ENCODE measurements at places on chromosomes 11 and 22. TPM values are rescaled to one million over a fixed set of nuclear protein-coding genes. Genes with fewer than 3 reads are reported as not detected.
A peak's percentile ranks its signal among the peaks of the same experiment; 100 is the strongest.

The TMEM191B gene
- 1.7 TPM for total RNA-seq

The ARHGAP20 gene
- 0.62 TPM for total RNA-seq

The ELMOD1 gene
- not detected for total RNA-seq

GRCh38 chr11:75474240-75474639, 41.2 kb upstream of the KLHL35 start:
- H3K27me3 ChIP-seq = no peaks in the 10 kb centered on the region
- no peak overlapping the region for H3K4me3 ChIP-seq
- H3K36me3 ChIP-seq = no peaks in the 10 kb centered on the region
- peaks cover 22% of the 10 kb centered on the region for H3K4me1 ChIP-seq

DNA sequence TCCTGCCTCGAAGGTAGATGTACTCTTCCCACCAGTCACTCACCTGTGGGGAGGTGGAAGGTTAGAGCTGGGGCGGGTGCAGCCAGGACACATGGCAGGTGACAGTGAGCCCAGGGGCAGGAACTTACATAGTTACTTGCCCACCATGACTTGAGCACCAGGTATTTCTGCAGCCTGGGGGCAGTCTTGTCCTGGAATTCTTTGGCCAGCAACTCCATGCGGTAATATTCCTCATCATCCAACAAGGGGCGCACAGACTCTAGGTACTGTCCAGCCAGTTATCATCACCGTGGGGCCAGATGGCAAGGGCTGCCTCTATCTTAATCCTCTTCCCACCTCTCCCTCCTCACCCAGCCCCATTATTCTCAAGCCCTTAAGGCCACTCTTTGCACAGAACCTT, 2.2 kb downstream of the CPT1B start:
- H3K27ac ChIP-seq = no peak overlapping the region
- no peaks in the 10 kb centered on the region for H3K27me3 ChIP-seq
- no peak overlapping the region for H3K4me3 ChIP-seq
- H3K4me1 ChIP-seq = peaks cover 5% of the 10 kb centered on the region

GRCh38 chr11:115282923-115283322, 221.3 kb downstream of the CADM1 start:
- peaks cover 17% of the 10 kb centered on the region for H3K4me1 ChIP-seq
- no peak overlapping the region for H3K4me3 ChIP-seq
- no peak for DNase-seq
- H3K27ac ChIP-seq = no peak overlapping the region
- H3K36me3 ChIP-seq = no peaks in the 10 kb centered on the region
- no peaks in the 10 kb centered on the region for H3K27me3 ChIP-seq

- H3K4me1 ChIP-seq = peaks cover 22% of the 10 kb centered on the region
- H3K27ac ChIP-seq = no peak overlapping the region
Measured at GRCh38 chr11:13289081-13289480, 11.5 kb downstream of the BMAL1 start.

DNA sequence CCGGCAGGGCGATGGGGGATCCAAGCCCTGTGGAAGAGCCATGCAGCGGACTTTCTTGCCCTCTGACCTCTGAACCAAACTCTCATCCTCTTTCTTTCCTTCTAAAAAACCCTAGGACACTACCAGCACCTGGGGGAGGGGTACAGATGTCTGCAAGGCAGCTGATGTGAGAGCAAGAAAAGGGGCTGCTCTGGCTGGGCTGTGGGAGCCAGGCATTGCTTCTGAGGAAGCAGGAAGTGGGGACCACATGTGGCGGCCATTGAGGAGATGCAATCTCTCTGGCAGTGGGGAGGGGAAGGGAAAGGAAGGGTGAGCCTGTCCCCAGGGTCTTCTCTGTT, 36.0 kb downstream of the FAM83F start:
- H3K36me3 ChIP-seq = no peaks in the 10 kb centered on the region
- H3K27me3 ChIP-seq = peaks cover 14% of the 10 kb centered on the region
- peaks cover 6% of the 10 kb centered on the region for H3K4me1 ChIP-seq
- DNase-seq = no peak
- H3K27ac ChIP-seq = no peak overlapping the region

GRCh38 chr11:92048415-92048814, 176.2 kb upstream of the FAT3 start:
- H3K4me3 ChIP-seq = no peak overlapping the region
- H3K36me3 ChIP-seq = no peaks in the 10 kb centered on the region
- no peaks in the 10 kb centered on the region for H3K4me1 ChIP-seq

DNA sequence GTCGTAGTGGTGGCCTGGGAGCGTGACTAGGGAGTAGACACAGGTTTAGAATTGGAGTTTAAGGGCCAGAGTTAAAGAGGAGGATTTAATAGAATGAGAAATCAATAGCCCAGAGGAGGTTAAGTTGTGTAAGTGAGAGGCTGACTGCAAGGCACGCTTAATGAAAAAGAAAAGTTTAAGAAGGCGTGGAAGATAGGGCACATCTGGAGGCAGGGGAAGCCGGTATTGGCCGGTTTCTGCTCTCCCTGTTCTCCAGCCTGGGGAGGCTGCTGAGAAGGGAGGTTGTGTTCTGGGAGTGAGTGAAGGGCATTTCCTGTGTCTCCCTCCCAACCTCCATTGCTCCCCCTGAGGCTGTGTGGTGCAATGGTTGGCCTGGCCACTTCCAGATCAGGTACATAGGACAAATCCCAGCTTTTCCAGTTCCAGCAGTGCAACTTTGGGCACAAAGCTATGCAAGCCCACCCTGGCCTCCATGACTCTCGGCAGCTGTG, 6.3 kb downstream of the GRIK4 start:
- peaks cover 3% of the 10 kb centered on the region for H3K27me3 ChIP-seq
- H3K4me1 ChIP-seq = peaks cover 16% of the 10 kb centered on the region
- DNase-seq = peak; percentile 35

DNA sequence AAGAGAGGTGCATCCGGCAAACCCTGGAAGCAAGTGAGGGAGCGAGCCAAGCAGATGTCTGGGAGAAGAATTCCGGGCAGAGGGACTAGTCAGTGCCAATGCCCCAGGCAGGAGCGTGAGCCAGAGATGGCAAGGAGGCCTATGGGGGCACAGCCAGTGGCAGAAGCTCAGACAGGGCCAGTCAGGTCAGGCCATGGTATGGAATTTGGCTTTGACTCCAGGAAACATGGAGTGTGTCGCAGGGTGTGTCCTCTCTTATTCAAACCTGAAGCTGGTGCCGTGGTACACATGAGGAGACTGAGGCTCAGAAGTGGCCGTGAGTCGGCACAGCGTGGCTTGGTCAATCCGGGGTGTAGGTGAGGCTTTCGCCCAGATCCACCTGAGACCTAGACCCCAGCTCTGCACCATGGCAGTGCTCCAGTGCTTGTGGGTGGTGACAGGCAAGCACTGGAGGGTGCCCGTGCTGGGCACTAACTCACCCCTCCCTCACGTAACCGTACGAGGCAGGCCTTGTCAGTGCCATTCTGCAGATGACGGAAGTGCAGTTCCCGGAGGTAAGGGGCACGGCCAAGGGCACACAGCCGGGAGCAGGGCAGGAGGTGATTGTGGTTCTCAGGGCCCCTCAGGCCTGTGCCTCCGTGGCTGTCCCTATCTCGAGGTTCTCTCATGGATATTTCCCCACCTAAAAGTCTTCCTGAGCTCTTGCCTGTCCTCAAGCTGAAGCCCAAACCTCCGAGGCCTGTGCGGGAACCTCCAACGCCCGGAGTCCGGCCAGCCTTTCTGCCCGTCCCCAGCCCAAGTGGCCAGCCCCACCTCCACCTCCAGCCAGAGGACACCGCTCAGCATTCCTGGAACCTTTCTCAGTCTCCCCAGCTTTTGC, 10.6 kb upstream of the SPI1 start:
- no peak overlapping the region for H3K27ac ChIP-seq
- no peak for DNase-seq
- H3K4me1 ChIP-seq = no peaks in the 10 kb centered on the region
- H3K36me3 ChIP-seq = no peaks in the 10 kb centered on the region
- H3K27me3 ChIP-seq = no peaks in the 10 kb centered on the region

GRCh38 chr11:108629274-108629673, 35.6 kb upstream of the DDX10 start:
- no peaks in the 10 kb centered on the region for H3K36me3 ChIP-seq
- H3K27ac ChIP-seq = no peak overlapping the region
- peaks cover 11% of the 10 kb centered on the region for H3K4me1 ChIP-seq
- peaks cover 6% of the 10 kb centered on the region for H3K27me3 ChIP-seq

DNA sequence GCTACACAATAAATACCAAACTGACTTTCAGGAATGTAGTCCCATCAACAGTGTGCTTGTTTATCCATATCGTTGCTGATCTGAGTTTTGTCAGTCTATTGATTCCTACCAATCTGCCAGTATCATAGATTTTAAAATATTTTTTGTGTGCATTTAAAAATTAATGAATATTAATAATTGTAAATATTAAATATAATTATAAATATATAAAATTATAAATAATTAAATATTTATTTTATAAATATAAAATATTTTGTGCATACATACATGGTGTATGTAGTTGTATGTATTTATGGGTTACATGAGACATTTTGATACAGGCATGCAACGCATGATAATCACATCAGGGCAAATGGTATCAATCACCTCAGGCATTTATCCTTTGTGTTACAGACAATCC, 53.6 kb downstream of the CUL5 start:
- no peak overlapping the region for H3K4me3 ChIP-seq
- peaks cover 21% of the 10 kb centered on the region for H3K36me3 ChIP-seq
- H3K27me3 ChIP-seq = no peaks in the 10 kb centered on the region
- no peaks in the 10 kb centered on the region for H3K4me1 ChIP-seq
- no peak for DNase-seq

- no peak for DNase-seq
- H3K4me3 ChIP-seq = no peak overlapping the region
- H3K27ac ChIP-seq = no peak overlapping the region
- peaks cover 33% of the 10 kb centered on the region for H3K36me3 ChIP-seq
Measured at GRCh38 chr11:74971424-74971823, 17.3 kb upstream of the NEU3 start.

- no peaks in the 10 kb centered on the region for H3K4me1 ChIP-seq
- H3K36me3 ChIP-seq = no peaks in the 10 kb centered on the region
- no peak overlapping the region for H3K27ac ChIP-seq
- H3K27me3 ChIP-seq = peaks cover 4% of the 10 kb centered on the region
- no peak for DNase-seq
- H3K4me3 ChIP-seq = no peak overlapping the region
Measured at GRCh38 chr11:22169833-22170232, 23.1 kb upstream of the ANO5 start.

DNA sequence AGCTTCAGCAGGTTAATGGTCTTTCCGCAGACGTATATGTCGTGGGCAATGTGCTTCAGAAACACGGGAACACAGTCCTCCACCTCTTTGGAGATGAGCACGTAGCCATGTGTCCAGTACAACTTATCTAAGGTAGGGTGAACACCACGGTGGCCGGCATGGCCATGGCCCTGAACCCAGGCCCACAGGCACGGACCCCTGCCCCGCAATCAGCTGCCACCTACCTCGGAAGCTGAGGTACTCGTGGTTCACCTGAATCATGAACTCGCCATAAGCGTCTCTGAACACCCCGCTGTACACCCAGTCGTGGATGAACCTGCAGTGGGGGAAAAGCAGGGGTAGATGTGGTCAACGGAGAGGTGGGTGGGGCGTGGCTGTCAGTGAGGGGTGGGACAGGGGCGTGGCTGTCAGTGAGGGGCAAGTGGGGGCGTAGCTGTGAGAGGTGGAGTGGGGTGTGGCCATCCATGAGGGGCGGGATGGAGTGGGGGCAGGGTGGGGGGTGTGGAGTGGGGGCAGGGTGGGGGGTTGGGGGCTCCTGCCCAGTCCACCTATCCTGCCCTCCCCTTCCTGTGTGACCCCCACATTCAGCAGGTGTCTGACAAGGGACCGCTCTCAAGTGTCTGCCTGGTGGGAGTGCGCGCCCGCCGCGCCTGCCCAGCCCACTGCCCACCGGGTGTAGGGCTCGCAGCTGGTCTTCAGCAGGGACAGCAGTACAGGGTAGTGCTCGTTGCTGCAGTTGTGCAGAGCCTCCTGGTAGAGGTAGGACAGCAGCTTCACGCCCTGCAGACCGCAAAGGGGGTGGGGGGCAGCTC, 18.6 kb downstream of the TUBGCP6 start:
- H3K4me1 ChIP-seq = no peaks in the 10 kb centered on the region
- no peak for DNase-seq
- H3K36me3 ChIP-seq = peaks cover 16% of the 10 kb centered on the region

DNA sequence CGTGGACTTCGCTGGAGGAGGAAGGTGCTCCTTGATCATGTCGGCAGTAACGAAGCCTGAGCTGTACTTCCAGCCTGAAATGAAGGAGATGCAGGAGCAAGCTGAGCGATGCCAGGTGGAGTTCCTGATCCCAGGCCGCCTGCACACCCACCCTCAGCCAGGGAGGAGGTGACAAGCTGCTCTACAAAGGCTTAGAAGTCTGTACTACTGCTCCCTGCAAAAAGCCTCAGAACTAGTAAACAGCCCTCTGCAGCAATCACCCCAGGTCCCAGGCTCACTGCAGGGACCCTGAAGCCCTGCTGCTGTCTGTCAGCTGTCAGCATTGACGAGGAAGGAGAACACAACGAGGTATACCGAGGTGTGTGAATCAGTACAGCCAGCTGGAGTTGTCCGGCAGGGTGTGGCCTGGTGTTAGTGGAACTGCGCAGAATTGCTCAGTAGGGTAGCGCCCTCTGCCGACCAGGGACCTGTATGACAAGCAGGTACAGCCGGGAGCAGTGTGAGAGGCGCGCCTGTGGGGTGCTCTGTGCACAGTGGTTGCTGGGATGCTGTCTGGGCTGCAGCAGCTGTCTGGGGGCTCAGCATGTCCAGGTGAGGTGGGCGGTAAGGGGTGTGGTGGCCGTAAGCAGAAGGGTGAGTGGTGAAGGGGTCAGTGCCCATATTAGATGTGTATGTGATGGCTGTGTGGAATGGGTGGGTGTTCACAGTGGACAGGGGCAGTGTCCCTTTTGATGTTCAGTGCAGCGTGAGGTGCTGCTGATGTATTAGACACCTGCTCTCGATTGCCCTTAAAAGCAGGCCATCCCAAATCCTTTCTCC, 7.6 kb downstream of the CYB5R2 start:
- DNase-seq = no peak
- H3K27me3 ChIP-seq = no peaks in the 10 kb centered on the region
- H3K4me3 ChIP-seq = no peak overlapping the region
- peaks cover 26% of the 10 kb centered on the region for H3K36me3 ChIP-seq
- H3K4me1 ChIP-seq = peaks cover 30% of the 10 kb centered on the region

GRCh38 chr22:43448048-43448447, 36.2 kb downstream of the MPPED1 start:
- H3K4me1 ChIP-seq = no peaks in the 10 kb centered on the region
- H3K36me3 ChIP-seq = no peaks in the 10 kb centered on the region
- DNase-seq = no peak
- no peak overlapping the region for H3K27ac ChIP-seq

GRCh38 chr22:36136988-36137387, 23.6 kb downstream of the APOL3 start:
- no peak for DNase-seq
- H3K4me1 ChIP-seq = no peaks in the 10 kb centered on the region
- peaks cover 5% of the 10 kb centered on the region for H3K27me3 ChIP-seq

DNA sequence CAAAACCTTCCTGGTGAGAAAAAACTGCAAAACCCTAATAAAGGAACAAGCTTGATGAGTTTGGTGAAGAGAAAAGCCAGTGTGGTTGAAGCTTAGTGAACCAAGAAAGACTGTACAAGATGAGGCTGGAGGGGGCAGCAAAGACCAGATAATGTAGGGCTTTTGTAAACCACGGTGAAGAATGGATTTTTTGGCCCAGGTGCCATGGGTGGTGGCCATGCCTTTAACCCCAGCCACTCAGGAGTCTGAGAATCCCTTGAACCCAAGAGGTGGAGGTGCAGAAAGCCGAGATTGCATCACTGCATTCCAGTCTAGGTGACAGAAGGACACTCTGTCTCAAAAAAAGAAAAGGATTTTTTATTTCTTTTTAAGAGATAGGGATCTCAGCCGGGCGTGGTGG, 5.0 kb upstream of the ZDHHC5 start:
- H3K27ac ChIP-seq = no peak overlapping the region
- no peak overlapping the region for H3K4me3 ChIP-seq
- DNase-seq = no peak
- H3K27me3 ChIP-seq = no peaks in the 10 kb centered on the region
- H3K4me1 ChIP-seq = peaks cover 16% of the 10 kb centered on the region

Data from chondrocyte (in vitro differentiated cells).